ENCODE measurements at places on chromosomes 1 and 21.

DNA sequence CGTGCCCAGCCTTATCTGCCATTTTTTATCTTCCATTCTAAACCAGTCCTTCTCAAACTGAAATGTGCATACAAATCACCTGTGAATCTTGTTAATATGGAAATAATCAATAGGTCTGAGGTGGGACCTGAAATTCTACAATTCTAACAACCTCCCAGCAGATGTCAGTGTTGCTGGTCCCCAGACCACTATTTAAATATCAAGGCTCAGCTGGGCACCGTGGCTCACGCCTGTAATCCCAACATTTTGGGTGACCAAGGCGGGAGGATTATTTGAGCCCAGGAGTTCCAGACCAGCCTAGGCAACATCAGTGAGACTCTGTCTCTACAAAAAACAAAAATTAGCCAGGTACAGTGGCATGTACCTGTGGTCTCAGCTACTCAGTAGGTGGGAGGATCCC, 4.1 kb downstream of the UQCRHL start:
- DNase-seq = peak; percentile 36

GRCh38 chr1:157419845-157420542, 132.3 kb downstream of the FCRL5 start:
- DNase-seq = no peak

- no peak for DNase-seq
These were observed 321.2 kb downstream of the HLX start for GRCh38 chr1:221200464-221200863.

- DNase-seq = no peak
These were observed 1784.5 kb downstream of the MRPL39 start for GRCh38 chr21:23822760-23823159.

- no peak for DNase-seq
These were observed 767.0 kb downstream of the MRPL39 start for GRCh38 chr21:24840287-24840686.

GRCh38 chr1:187001198-187001889, 172.6 kb downstream of the PLA2G4A start:
- DNase-seq = no peak

DNA sequence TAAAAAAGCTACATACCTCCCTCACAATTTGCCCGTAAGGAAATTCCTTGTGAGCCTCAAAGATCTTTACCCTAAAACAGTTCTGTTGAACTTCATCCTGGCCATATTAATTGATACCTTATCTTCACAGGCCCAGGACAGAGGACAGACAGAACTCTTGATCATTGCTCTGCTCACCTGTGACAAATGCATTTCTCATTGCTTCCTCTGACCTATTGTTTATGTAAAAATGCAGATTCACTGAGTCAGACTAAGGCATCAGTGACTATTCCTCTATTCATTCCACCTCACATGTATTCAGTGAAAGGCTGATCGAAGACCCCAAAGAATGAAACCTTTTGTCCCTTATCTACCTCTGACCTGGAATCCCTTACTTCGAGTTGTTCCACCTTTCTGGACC, 61.0 kb downstream of the BACH1 start:
- DNase-seq = no peak

DNA sequence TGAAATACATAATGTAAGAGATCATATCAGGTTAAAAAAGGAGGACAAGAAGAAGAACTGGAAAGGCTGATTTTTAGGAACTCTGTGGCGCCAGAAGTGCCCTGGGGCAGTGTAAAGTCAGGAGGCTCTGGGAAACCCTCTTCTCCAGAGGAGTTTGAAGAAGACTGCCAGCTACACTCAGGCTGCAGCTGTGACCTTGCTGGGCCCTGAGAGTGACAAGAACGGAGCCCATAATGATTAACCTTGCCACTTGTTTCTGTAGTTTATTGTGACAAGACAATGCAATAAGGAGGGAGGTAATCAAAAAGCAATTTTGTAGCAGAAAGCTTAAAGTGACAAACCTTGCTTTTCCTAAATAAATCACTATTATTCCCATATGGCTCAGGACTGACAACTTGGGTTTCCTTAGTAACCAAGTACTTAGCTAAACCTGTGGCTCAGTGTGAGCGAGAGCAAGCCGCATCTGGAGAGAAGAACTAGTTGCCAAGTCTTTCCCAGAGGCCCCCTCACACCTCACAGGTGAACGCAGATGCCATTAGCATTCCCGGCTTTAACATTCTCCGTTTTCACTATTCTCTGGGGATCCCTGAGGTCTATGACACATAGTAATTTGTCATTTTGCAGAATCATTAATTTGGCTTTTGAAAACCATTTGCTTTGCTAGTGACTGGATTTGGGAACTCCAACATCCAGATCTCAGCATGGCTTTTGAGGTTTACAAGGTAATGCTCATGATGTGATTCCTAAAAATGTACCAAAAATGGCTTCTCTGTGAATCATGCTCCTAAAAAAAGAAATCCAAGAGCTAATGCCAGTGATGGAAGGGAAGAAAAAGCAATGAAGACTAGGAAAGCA, 115.9 kb downstream of the OMA1 start:
- DNase-seq = no peak

GRCh38 chr1:114749835-114750234, 7.9 kb downstream of the CSDE1 start:
- DNase-seq = no peak

DNA sequence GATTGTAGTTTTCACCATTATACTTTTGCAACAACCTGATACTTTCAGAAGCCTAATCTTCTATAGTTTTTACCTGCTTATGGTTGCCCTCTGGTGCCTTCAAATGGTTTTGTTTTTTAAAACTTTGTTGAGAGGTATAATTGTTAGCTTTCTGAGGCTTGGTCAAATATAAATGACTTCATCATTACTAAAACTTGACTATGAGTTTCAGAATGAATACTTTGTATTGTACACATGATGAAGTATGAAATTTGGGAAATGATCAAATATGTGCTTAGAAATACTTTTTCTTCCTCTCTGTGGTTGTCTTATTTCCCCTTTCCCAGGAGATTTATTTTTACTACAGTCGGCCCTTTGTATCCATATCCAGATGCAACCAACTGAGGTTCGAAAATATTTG, 151.8 kb upstream of the B3GALT2 start:
- DNase-seq = no peak

DNA sequence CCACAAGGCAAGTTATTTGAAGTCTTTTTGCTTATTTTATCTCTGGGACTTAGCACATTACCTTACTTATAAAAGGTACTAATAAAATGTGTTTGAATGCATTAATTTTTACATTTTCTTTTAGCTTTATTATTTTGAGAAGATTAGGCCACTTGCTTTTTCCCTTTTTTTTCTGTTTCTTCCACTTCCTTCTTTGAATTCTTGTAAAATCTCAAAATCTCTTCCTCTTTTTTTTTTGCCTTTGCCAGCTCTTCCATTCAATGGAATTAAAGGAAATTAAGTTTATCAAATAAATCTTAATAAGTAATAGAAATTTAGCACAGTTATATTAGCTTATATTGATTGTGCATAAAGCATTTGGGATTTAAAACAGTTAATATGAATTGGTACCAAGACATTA, 260.9 kb downstream of the SRGAP2C start:
- no peak for DNase-seq

- no peak for DNase-seq
These were observed 3.1 kb downstream of the LCE3D start for GRCh38 chr1:152577168-152577567.

DNA sequence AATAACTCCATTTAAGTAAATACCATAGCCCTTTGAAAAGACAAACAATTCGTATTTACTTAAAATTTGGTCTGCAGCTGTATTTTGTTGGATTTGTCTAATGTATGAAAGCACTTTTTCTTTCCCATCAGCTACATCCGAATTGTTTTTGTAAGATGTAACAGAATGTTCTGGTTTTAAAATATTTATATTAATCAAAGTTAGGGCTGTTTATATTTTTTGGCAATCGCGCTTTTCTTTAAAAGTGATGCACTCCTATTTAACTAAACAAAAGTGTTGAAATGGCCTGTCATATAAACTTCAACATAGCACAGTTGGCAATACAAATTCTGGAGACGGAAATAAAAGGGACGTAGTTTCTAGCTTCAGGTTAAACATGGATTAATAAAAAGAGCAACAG, 216.3 kb upstream of the ADGRL2 start:
- DNase-seq = no peak

DNA sequence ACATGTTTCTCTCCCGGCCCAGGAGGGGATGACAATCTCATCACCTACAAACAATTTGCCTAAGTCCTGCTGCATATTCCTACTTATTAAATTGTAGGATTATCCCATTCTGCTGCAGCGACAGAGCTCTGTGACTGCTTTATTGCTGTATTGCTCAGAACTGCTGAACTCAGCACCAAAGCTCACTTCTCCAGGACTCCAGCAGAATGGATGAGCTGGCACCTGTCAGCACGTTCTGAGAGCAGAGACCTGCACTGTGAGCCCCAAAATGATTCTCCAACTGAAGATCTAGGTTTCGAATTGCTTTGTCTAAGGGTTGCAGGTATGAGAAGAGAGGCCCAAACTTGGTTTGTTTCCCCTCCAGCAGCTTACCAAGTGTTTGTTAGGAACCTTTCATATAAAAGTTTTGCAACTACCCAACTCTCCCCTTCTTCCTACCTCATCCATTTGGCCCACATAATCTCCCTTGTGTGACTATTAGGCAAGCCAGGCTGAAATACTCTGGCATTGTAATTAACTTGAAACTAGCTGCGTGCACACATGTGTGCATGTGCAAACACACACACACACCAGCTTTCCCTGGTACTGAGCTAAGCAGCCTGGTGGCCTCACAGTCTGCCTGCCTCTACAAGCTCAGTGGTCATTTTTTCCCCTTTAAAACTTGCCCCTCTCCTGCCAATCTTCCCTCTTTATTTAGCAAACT, 161.4 kb upstream of the CAMK1G start:
- DNase-seq = no peak

- no peak for DNase-seq
These were observed 31.3 kb upstream of the CLCA4 start for GRCh38 chr1:86515597-86515996.

DNA sequence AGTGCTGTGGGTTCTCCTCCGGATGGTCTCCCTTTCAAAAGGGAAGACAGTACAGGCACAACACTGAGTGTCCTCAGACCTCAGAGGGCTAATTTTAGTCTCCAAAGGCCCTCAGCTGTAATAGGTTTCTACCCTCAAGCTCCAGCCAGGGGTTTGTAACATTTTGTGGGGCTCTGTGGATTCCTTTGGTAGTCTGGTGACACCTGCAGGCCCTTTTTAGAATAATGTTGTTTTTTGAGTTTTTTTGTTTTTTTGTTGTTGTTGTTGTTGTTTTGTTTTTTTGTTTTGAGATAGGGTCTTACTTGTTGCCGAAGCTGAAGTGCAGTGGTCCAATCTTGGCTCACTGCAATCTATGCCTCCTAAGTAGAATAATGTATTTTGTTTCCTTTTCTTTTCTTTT, 15.0 kb upstream of the TMEM201 start:
- DNase-seq = peak; percentile 28

GRCh38 chr1:93501399-93501798, 53.5 kb downstream of the FNBP1L start:
- no peak for DNase-seq

DNA sequence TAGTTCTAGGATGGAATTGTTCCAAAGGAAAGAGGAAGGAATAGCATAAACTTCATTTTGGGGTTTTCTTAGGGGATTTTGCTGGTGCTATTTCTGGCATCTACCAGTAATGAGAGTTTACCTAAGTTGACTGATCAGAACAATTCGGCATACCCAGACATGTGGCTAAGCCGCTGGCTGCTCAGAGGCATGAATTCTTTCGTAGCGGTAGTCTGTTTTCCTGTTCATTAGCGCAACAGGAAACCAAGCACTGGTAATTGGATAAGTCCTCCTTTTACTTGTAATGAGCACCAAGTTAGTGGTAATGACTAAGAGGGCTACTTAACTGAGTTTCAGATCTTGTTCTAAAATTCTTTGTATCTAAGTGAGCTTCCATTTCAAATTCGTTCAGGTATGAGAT, 38.6 kb downstream of the C21orf91 start:
- DNase-seq = peak; percentile 85

- no peak for DNase-seq
These were observed 27.0 kb downstream of the TGFB2 start for GRCh38 chr1:218371927-218372672.

DNA sequence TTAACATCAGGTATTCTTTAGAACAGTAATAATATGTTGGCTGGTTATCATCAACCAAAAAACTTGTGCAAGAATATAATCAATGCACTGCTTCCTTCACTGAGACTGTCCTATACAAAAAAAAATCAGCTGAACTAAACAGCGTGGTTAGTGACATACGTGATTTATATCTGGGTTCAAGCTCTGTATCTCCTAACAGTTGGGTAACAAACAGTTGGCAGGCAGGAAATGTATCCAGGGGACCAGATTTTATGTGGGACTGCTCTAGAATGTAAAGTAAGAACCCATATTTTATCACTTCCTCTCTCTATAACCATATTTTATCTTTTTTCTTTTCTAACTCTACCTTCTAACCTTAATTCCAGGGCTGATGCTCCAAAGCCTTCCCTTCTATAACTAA, 8.0 kb downstream of the ACBD6 start:
- no peak for DNase-seq

- DNase-seq = no peak
These were observed 89.1 kb downstream of the SMYD3 start for GRCh38 chr1:246417813-246418564.

DNA sequence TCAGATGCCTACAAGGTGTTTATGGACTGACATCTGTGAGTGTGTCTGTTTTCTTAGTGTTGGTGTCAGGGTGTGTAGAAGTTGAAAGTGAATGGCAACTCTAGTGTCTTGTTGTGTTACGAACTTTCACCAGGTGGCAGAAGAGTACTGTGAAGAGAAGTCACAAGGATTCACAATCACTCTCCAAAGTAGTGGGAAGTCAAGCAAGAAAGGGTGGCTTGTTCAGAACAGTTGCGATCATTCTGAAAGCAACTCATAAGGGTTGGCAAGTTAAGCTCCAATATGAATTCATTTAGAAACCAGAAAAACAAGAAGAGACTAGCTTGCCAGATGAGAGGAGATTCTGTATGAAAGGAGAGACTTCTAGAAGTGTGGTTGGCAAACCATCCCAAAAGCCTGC, 86.1 kb downstream of the FASLG start:
- DNase-seq = peak; percentile 73

GRCh38 chr1:174262349-174263241, 103.3 kb downstream of the RABGAP1L start:
- peak; percentile 28 for DNase-seq

GRCh38 chr1:206737729-206738201, 32.8 kb upstream of the IL19 start:
- no peak for DNase-seq

DNA sequence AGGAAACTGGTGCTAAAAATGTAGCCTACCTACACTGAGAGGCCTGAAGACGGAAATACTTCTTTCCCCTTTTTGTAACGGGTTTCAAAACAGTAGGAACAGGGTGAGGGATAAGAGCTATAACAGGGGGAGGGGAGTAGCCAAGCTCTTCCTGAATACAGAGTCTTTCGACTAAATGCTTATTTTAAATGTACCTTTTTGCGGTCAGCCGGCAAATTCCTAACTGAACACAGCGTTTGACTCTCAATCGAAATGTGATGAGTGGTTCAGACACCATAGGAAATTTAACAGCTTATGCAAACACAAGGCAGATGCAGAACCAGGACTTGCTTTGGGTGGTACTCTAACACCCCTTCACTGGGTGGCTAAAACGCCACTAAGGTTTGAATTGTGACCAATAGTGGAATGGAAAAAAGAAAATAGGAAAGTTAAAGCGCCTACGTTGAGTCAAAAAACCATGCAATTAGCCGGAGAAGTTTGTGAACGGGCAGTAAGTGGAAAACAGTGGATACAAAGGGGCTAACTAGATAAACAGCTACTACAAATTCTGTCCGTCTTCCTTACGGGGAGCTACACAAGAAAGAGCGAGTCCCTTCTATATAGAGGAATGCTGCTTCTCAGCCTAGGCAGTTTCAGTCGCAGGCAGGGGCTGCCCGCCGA, 1.7 kb downstream of the EGLN1 start:
- DNase-seq = no peak
